Activated T-cell treated with anti-CD3 and anti-CD28 coated beads, Interleukin-2, amount 50 U/mL, for 48 hours (primary cell): ENCODE measurements at places on chromosomes 12 and 14.
A peak's percentile ranks its signal among the peaks of the same experiment; 100 is the strongest.

DNA sequence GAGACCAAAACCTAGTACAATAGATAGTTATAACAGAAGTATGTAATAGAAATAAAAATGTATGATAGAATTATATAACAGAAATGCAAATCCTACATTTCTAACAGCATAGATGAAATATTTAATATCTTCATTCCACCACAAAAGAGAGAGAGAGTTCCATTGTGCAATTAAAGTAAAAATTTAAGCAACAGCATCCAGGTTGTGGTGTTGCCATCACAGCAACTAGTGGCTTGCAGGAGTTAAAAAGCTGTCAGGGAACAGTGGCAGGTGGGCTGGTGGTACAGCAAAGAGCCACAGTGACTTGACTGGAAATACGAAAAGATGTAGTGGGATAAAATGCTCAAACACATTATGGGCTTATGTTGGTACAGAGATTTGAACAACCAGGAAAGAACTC lies 57.1 kb upstream of the MDM1 start:
- no peak for DNase-seq

DNA sequence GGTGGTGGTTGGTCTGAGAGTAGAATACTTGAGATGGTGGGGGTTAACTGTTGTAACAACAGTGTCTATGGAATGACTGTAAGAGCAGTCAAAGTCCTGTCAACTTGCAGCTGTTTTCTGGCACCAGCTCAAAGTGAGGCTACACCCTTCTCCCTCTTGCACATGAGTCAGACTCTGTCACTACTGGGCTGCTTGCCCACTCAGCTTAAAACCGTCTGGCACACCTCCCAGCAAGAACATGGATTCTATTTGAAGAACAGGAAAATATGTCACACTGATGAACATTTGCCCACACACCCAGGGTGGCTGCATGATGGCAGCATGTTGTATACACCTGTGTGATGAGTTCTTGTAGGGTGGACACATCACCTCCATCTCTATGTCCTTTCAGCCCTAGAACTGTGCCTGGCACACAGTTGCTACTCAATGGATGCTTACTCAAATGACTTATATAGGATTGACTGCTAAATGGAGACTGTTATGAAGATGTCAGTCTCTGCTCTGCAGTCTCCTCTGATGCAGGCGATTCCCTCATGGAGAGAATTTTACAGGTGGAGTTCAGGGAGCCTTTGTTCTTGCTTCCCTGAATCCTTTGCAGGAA lies 19.3 kb upstream of the SERPINA6 start:
- peak; percentile 46 for DNase-seq

- no peak for DNase-seq
Observed at GRCh38 chr14:72217135-72217534, 284.9 kb downstream of the RGS6 start.

- no peak for DNase-seq
Observed at GRCh38 chr14:22764382-22764781, 2.1 kb upstream of the OXA1L start.

- DNase-seq: no peak
Observed at GRCh38 chr14:69909826-69910550, 30.8 kb downstream of the SMOC1 start.

- DNase-seq: peak; percentile 35
Observed at GRCh38 chr12:81759190-81760051, at the start of gene PPFIA2. Gene PPFIA2, minus strand, starts transcription at chr12:81759350.
